Right atrium auricular region (tissue), 2 donors: ENCODE measurements at places on chromosomes 16 and 17. TPM values are rescaled to one million over a fixed set of nuclear protein-coding genes. Genes with fewer than 3 reads are reported as not detected.

Gene SLC2A4
- total RNA-seq, result 70.3 TPM

Gene CHST6
- total RNA-seq, result 2.8 TPM

GRCh38 chr17:46764709-46765401 lies 53.6 kb downstream of the WNT3 start:
- peak; percentile 67 for DNase-seq

- DNase-seq, result no peak
Observed at GRCh38 chr16:14179116-14179515, 108.0 kb downstream of the MRTFB start.

- DNase-seq, result no peak
Observed at GRCh38 chr17:28131599-28131998, 89.1 kb downstream of the NLK start.

GRCh38 chr17:37446027-37446426 lies 39.3 kb downstream of the TADA2A start:
- no peak for DNase-seq

Gene STAC2
- 0.82 TPM for total RNA-seq
